ENCODE measurements at places on chromosomes 12 and 14.

GRCh38 chr14:33110737-33111443 is 172.2 kb downstream of the NPAS3 start:
- DNase-seq = no peak

DNA sequence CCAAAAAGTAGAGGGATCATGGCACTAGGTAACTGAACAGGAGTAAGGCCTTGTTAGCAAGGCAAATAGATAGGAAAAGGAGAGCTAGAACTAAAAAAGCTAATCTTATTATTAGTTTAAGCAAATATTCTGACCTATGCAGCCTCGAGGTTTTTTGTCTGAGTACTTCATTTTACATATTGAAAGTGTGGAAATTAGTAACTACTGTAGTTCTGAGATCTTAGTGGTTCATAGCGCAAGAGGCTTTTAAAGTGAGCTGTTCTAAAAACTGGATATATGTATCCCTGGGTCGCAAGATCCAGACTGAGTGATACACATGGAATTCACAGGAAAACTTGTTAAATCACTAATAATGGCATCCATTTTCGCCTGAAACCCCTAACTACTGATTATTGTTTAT is 411.0 kb upstream of the SOX5 start:
- no peak for DNase-seq

DNA sequence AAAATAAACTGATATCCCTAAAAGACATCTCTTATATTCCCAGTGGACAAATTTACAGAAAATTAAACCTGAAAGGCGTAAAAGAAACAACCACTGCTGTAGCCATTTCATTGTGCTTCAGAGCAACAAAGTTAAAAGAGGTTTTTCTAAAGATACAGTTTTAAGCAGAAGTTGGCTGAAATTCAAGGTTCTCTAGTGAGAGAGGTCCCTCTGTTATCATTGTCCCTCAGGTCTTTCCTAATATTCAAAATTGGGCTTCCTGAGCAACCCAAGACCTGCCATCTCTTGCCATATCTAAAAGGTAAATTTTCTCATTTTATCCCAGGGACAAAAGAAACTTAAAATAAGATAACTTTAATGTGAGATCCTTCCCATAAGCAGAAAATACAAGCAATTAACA is 10.7 kb upstream of the SOS2 start:
- DNase-seq = no peak

GRCh38 chr14:85531141-85531586 is 1.2 kb downstream of the FLRT2 start:
- no peak for DNase-seq

- no peak for DNase-seq
Measured at GRCh38 chr12:94227066-94227465, 78.7 kb downstream of the PLXNC1 start.

- no peak for DNase-seq
Measured at GRCh38 chr12:64631197-64631596, 20.9 kb downstream of the RASSF3 start.

DNA sequence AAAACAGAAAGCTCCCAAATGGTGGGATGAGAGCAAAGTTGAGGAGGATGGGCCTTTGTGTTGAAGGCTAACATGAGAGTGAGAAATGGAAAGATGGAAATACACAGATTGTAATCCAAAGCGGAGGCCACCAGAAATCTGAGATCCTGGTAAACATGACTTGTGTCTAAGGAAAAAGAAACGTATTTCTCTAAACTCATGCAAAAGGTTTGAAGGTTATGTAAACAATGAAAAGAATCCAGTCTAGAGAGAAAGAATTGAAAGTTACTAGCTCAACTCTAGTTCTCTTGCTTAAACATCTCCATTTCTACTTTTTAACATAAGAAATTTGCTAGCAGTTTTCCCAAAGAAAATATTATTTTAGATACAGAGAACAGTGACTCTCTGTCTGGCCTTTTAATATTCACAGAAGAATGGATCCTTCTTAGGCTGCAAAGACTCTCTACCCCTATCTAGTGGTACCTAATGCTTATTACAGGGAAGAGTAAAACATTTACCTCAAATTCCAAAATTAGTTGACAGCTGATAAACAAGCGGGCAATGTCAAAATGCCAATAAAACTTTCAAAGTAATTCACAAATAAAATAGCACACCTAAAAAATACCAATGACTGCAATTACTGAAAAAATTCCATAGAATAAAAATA is 75.8 kb upstream of the SOX5 start:
- DNase-seq = no peak

GRCh38 chr12:109967383-109968031 is 28.7 kb downstream of the GIT2 start:
- no peak for DNase-seq

DNA sequence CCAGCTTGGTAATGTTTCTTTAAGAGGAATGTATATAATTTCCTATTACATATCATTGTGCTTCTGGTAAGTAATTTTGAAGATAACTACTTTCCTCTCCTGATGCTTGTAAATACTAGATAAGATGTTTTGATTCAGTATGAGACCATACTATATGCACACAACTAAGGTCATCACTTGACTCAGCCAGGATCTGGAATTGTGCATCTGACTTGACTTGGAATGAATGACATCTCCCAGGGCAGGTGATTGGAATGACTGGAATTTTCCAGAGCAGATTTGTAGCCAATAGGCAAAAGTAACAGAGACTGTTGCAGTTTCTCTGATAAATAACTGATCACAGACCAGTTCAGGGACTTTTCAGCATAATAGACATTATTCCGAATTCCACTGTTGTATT is 11.1 kb downstream of the BEST3 start:
- no peak for DNase-seq

GRCh38 chr14:49754570-49755097 is 13.3 kb upstream of the KLHDC2 start:
- no peak for DNase-seq

GRCh38 chr14:78399316-78399889 is 229.2 kb downstream of the NRXN3 start:
- DNase-seq = no peak

DNA sequence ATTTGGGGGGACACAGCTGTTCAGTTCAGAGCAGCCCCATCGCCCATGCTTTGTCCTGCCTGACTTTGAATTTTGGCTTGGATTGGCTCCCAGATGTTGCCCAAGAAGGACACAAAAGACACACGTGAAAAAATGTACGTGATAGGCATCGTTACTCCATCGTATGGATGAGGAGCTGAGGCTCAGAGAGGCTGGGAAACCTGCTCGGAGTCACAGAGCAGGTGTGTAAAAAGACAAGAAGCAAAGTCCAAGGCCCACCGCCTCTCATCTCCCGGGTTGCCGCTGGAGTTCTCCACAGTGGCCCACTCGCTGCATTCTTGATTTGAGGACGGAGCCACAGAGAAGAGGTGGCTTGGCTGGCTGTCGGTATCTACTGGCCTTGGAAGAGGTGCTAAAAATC is 41.0 kb upstream of the BEGAIN start:
- DNase-seq = no peak

GRCh38 chr14:89283327-89284060 is 133.5 kb downstream of the FOXN3 start:
- no peak for DNase-seq

DNA sequence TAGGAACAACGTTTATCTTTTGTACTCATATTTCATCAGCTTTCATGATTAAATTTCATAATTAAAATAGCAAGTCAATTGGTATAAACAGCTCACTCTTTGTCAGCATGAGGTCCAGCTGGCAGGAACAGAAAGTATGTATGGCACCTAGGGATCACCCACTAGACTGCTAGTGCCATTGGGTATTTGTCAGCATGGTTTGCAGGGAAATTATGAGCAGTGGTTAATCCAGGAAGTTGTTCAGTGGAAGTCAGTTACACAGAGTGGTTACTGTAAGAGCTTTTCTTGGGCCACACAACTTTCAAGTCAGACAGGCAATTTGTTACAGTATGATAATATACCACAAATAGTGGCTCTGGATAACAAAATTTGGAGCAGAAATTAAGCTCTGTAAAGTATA is 340.3 kb upstream of the RGS6 start:
- no peak for DNase-seq

- no peak for DNase-seq
Measured at GRCh38 chr12:64567570-64567969, 42.7 kb upstream of the RASSF3 start.

DNA sequence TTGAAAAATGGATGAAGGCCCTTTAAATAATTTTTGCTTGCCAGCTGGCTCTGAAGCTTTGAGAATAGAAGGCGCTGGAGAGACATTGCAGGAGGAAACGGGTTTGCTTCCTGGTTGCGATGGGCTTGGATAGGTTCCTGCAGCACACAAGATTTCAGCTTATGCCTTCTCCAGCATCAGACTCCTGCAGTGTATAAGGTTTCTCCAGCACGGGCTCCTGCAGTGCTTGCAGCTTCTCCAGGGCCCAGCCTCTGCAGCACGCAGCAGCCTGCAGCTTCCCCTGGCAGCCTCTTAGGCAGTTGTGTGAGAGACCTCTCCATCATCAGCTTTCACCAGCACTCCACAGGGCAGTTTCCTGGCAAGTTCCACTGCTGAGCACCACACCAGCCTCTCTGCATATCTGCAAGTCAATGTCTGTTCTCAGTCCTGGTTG is 78.7 kb upstream of the ZDHHC17 start:
- no peak for DNase-seq

DNA sequence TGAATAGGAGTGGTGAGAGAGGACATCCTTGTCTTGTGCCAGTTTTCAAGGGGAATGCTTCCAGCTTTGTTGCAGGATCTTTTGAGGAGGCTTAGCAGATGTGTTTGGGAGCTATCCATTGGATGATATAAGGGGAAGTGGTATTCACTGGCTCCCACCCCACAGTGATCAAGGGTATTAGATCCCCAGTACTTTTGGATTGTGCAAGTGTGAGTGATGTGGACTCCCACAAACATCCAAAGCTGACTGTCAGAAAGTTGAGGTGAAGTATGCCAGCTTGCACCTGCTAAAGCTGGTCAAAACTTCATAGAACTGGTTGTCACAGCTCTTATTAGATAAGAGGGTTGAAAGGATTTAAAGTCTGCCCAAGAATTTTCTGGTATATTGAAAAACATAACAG is 110.1 kb upstream of the BTG1 start:
- no peak for DNase-seq
